ENCODE measurements at places on chromosomes 4 and X. TPM values are rescaled to one million over a fixed set of nuclear protein-coding genes. Genes with fewer than 3 reads are reported as not detected.
A peak's percentile ranks its signal among the peaks of the same experiment; 100 is the strongest.

SPATA4 gene
- 0.66 TPM for total RNA-seq

PHEX gene
- total RNA-seq = 1.7 TPM

DNA sequence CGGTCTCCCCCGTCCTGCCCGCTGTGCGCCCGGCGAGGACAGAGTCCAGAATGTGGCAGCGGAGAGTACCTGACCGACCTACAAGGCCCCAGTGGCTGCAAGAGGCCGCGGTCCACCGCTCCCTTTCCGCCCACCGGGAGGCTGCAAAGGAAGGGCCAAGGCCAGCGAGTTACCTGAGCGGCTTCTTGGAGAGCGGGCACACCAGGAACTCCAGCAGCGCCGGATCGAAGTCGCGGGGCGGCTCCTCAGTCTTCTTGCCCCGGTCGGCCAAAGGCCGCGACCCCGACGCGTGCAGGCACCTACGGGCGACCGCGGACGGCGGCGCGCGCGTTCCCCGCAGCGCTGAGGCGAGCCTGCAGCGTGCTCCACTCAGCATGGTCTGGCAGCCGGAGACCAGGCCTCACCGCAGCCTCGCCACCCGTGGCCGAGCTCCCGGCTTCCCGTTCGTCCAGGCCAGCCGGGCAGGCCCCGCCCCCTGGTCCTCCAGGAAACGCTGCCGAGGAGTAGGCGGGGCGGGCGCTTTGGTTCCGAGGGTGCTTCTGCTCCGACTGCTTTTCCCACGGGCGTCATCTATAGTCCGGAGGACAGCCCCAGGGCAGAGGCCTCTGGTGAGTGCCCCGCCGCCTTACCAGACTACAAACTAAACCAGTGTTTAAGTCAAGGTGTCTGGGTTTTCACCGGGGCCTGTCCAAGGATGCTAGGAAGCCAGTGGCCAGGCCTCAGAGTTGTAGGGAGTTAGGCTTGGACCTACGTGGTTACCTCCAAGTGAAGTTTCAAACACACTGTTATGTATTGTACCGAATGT lies at the start of gene PYURF:
TSS of gene PYURF (minus strand) at position 452 of the 805 bp plus-strand sequence. CDS start at position 376, 76 bp downstream.
- H3K27me3 ChIP-seq = no peaks in the 10 kb centered on the region
- DNase-seq = peak; percentile 93
- peak within 1 kb of the TSS; percentile 98 for H3K4me3 ChIP-seq
- H3K4me1 ChIP-seq = peaks cover 9% of the 10 kb centered on the region

DNA sequence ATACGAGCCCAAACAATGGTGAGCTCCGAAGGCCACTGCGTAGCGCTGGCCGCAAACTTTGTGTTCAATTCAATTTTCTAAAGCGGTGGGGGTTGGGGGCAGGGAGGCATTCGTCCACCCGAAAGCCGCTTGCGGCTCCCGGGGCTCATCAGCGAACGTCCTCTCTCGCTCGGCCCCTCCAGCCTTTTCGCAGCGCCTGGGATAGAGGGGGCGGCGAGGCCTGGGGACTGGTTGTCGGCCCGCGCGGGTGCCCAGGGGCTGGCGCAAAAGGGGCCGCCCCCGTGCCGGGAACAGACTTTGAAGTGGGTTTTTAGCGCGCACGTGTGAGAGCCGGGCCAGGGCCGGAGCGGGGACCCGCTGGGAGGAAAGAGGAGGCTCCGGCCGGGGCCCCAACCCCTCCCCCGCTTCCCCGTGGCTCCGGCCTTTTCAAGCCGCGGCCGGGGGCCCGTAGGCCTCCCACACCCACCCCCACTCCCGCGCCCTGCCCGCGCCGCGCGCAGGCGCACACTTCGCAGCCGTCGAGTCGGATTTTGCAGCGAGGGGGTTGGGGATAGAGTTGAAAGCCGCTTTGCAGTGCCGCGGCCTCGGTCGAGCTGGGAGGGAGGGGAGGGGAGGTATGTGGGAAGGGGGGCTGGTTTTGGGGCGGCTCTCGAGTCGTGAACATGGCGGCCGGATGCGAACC lies 8.3 kb downstream of the ZIC3 start:
- H3K27me3 ChIP-seq = no peaks in the 10 kb centered on the region
- no peaks in the 10 kb centered on the region for H3K4me1 ChIP-seq
- no peak for DNase-seq
- no peak overlapping the region for H3K27ac ChIP-seq
- no peaks in the 10 kb centered on the region for H3K36me3 ChIP-seq

GRCh38 chr4:55444827-55445226 lies 49.1 kb downstream of the TMEM165 start:
- peaks cover 8% of the 10 kb centered on the region for H3K4me1 ChIP-seq
- peaks cover 4% of the 10 kb centered on the region for H3K36me3 ChIP-seq
- DNase-seq = peak; percentile 61
- H3K27me3 ChIP-seq = no peaks in the 10 kb centered on the region
- H3K4me3 ChIP-seq = no peak overlapping the region
- no peak overlapping the region for H3K27ac ChIP-seq
